ENCODE measurements at places on chromosomes 7 and 10.

DNA sequence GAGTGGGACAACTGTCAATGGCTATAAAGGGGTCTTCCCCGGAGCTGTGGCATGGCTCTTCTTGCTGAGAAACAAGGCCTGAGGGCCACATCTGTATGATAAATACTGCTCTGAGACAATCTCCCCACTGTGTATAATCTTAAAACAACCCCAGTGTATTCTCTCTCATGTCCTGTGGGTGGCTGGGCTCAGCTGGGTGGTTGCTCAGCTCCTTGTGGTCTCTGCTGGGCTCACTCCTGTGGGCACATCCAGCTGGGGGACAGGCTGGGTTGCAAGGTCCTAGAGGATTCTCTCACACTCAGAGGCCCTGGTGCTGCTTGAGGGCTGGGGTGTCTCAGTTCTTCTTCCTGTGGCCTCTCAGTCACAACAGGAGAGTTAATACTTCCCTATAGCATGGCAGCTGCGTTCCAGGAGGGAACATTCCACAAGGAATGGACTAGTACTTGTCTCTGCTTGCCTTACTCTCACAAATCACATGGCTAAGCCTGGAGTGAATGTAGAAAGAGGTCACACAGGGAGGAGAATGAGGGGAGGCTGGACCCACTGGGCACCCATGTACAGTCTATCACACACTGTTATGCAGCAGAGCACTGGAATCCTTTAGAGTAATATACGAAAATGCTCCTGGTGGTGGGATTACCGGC, 4.5 kb upstream of the EEPD1 start:
- DNase-seq, result no peak

DNA sequence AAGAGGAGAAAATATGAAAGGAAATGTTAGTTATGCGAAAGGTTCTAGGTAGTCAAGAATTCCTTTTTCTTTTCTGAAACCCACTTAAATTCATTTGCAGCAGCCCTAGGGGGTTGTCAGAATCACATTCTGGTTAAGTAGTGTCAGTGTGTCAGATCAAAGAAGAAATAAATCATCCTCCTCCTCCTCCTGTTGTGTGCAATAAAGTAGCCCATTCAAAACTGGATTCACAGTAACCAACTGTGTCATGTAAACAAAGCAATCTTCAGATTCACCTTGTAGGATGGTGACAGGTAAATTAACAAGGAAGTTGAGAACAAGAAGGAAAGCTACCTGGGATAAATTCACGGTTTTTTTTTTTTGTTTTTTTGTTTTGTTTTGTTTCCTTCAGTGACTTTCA, 127.5 kb downstream of the NSUN6 start:
- DNase-seq, result no peak

DNA sequence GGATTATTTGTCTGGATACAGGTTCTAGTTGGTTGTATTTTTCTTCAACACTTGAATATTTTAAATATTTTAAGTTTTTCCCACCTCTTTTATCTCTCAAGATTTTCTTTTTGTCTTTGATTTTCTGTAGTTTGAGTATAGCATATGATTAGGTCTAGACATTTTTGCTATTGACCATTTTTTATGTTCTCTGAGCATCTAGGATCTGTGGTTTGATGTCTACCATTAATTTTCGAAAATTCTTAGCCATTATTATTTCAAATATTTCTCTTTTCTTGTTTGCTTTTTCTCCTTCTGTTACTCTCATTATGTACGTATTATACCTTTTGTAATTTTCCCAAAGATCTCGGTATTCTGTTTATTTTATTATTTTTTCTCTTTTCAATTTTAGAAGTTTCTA, 219.1 kb downstream of the ITGB1 start:
- no peak for DNase-seq

DNA sequence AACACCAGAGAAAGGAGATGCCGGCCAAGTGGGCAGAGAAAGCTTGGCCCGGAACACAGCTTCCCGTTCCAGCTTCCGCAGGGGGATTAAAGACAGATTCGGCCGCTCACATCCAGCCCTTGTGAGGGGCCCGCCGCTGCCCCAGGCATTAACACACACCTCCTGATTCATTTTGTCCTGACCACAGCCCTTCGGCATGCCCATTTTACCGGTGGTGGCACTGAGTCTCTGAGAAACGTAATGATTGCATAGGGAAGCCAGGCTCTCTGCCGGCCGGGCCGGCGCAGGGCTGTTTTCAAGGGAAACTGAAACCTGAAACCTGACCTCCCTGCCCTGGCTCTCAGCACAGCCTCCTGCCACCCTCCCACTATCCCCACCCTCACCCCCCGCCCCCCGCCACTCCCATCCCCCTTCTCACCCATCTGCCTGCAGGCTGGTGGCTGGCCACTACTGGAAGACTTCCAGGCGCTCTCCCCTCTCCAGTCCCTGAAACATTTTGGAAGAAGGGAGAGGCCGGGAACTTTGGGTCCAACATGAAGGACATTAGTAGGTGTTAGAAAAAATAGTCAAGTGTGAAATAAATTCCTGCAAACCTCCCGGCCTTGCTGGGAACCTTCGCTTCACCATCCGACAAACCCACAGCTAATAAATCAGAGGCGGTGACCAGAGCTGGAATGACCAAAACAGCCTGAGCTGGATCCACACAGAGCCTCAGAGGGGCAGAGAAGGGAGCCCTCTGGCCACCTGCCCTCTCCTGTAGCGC, 83.5 kb upstream of the CUX1 start:
- no peak for DNase-seq

DNA sequence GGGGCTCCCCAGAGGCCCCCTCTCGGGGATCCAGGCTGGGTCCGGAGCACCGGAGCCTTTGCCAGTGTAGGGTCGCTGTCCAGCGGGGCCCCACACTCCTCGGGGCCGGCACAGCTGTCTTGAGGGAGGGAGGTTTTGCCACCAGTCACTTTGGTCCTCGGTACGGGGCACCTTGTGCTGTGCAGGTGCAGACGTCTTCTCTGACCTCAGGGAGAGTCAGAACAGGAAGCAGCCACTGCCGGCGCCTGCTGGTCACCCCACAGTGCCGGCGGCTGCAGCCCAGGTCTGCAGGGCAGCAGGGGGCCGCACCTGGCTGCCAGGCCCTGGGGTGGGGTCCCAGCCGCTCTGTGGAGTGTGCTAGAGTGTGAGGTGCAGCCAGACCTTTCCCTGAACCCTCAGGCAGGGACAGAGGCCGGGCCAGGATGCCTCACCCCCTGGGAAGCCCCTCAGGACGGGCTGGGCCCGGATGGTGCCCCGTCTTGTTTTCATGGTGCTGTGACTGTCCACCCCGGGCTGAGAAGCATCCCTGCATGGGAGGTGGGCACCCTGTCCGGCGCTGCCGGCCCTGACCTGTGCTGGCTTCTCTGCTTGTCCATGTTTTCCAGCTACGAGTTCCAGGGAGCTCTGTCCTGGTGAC, 8.2 kb downstream of the MAFK start:
- no peak for DNase-seq

GRCh38 chr7:43298617-43299016, 186.2 kb downstream of the HECW1 start:
- no peak for DNase-seq

- DNase-seq, result peak; percentile 34
These were observed 8.2 kb upstream of the CLDN4 start for GRCh38 chr7:73822319-73823173.

DNA sequence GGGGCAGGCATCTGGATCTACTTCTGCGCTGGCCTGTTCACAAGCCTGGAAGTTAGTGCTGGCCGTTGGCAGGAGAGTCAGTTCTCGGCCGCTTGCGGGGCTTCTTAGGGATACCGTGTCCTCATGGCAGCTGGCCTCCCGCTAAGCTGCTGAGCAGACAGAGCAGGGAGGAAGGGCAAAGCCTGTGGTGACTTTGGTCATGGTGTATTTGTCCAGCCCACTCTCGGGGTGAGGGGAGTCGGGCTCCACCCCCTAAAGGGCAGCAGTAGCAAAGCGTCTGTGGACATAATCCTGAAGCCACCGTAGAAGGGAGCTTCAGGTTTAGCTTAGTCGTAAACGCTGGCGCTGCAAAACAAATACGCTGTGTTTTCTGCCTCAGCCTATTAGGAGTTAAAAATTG, 12.2 kb downstream of the UBE3C start:
- no peak for DNase-seq

DNA sequence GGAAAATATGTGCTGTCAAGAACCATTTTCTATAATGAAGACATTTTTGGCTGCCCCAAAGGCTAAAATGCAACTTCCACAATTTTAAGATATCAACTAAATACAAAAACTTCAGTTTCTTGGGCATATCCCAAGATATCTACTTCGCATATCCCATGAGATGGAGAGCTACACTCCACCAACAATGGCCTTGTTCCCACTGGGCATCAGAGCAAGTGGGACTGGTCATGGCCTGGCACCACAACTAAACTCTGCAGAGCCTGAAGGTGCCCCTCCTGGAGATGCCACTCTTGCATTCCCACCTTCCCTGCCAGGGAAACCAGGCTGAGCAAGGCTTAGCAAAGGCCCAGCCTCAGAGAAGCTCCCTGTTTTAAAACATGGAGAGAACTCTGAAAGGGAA, 75.8 kb upstream of the LRRC17 start:
- no peak for DNase-seq

DNA sequence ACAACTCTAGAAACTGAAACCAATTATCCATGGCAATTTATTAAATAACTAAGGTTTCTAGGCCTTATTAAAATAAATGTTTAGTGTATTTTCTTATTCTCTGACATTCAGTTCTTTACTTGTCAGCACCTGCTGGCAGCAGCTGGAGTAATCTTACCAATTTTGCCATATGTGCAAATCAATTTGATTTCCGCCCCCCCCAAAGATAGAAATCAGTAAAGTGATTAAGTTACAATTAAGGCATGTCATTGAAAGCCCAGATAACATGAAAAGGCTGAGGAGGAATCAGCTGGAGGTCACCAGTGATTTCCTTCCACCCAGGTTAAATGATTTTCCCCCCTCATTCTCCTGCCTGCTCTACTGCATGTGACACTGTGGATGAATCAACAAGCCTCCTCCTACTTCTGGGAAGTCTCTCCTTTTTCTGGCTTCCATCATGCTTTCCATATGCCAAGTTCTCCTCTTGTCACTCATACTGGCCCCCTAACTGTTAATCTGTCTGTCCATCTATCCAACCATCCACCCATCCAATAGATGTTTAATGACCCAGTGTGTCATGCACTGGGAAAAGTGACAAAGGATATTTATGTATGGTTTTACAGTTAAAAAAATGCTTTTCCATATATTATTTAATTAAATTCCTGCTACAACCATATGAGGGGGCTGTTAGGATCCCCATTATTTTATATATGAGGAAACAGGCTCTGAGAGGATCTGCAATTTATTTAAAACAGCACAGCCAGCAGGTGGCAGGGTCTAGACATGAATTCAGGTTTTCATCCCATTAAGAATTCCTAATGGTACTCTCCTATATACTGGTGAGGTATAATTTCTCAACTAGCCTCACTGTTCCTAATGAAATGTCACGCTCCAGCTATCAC, 116.5 kb downstream of the ATXN7L1 start:
- DNase-seq, result peak; percentile 73

- DNase-seq, result peak; percentile 5
These were observed 882 bp upstream of the LRRC61 start for GRCh38 chr7:150322114-150322832.

DNA sequence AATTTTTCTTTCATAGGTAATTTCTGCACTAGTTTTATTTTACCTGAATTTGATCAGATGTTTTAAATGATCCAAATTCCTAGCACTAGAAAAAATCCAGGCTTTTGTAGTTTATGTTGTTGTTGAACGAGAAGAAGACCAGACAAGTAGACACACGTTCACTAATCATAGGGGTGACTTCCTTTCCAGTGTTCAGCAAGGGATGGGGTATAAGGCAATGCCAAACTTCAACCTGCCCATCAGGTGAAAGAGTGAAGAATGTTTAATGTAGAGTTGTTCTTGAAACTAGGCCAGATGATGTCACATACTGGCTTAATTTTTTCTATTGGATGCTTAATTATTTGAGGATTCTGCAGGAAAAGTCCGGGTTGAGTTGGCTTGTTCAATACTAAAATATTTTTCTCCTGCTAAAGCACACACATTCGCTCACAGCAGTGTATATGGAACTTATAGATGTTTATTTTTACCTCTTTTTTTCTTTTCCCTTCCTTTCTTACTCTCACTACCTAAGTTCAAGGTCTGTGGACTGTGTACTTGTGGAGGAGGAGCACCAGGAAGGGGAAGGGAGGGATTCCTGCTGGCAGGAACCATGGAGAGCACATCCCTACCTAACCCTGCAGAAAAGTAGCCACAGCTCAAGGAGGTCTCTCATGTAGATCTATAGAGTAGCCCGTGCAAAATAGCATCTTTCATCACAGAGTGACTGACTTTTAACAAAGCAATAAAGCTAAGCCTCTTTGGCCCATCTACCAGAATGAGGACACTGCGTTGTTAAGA, 23.1 kb upstream of the AKR1E2 start:
- no peak for DNase-seq

DNA sequence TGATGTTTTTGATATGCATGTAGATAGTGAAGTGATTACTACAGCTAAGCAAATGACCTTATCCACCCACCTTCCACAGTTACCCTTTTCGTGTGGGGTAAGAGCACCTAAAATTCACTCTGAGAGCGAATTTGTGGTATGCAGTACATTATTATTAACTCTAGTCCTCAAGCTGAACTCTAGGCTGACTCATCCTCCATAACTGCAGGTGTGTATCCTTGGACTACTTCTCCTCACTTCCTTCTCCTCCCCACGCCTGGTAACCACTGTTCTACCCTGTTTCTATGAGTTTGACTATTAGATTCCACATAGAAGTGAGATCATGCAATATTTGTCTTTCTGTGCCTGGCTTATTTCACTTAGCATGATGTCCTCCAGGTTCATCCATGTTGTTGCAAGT, 484.6 kb downstream of the GATA3 start:
- DNase-seq, result no peak

GRCh38 chr7:36523371-36524101, 133.9 kb downstream of the ANLN start:
- DNase-seq, result no peak

GRCh38 chr7:23893942-23894891, 184.2 kb downstream of the STK31 start:
- DNase-seq, result no peak

DNA sequence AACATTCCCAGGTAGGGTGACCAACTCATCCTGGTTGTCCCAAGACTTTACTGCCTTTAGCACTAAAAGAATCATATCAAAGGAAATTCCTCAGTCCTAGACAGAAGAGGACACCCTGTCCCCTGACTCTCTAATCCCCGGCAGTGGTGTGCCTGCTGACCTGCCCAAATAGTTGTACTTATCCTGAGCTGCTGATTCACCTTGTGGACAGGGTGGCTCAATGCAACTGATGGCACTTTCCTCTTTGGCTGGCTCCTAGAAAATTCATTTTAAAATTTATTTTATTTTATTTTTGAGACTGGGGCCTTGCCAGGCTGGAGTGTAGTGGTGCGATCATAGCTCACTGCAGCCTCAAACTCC, 111.7 kb downstream of the JCAD start:
- DNase-seq, result no peak

- DNase-seq, result no peak
These were observed 88.7 kb downstream of the TMEM168 start for GRCh38 chr7:112701456-112701855.

- no peak for DNase-seq
These were observed 1.3 kb downstream of the LRWD1 start for GRCh38 chr7:102466097-102466496.
